ENCODE measurements at places on chromosomes 1 and 21.

- no peak for DNase-seq
Measured at GRCh38 chr1:108009603-108010195, 44.7 kb upstream of the VAV3 start.

DNA sequence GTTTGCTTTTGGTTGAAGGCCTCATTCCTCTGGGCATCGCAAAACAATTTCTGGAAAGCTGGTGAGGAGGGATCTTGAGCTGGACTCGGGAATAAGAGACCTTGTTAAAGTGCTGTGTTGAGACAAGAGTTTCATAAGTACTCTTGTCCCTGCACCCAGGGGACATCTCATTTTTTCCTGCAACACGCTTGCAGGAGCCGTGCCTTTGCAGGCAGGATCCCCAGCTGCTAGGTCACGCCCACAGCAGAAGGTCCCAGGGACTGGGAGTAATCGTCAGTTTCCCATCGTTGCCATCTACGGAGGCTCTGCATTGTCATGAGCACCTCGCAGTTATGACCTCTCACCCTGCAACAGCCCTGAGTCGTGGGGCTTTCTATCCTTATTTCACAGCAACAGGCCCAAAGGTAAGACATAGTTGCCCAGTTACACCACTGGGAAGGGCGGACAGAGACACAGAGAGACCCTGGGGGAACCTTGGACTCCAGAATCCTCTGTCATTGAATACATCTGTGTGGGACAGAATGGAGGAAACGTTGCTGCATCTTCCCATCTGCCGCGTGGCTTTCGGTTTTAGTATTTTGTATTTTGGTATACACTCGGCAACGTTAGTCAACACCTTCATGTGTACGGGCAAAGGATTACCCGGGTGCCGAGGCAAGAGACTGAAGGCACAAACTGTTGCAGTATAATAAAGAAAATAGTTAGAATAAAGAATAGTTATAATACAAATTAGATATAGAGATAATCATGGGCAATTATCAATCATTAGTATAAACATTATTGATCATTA, 60.4 kb upstream of the DMRTB1 start:
- no peak for DNase-seq

DNA sequence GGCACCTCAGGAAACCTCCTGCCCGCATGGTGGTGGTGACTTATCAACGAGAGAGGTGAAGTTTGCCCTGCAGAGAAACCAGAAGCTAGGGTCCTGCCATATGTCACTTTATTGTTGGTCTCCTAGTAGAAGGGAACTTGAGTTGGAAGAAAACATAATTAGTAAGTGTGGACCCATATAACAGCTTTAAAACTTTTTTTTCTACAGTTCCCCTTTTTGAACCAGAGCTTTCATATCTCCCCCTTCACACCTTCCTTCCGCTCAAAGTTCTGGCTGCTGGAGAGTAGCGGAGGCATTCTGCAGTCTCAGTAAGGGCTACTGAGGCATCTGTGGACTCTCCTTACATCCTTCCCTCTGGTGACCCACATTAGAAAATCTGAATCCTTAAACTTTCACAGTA, 48.9 kb downstream of the PHC2 start:
- DNase-seq: no peak

DNA sequence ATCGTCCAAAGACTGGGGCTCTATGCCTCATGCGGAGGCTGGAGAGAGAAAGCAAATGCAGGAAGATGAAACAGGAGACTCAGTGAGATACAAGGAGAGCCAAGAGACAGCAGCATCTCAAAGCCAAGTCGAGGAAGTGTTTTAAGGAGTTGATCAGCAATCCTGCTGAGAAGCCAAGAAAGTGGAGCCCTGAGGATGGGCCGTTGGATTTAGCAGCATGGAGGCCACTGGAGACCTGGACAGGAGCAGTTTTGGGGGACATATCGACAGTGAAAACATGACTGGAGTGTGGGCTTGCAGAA, 107.4 kb upstream of the ZBTB40 start:
- DNase-seq: no peak

DNA sequence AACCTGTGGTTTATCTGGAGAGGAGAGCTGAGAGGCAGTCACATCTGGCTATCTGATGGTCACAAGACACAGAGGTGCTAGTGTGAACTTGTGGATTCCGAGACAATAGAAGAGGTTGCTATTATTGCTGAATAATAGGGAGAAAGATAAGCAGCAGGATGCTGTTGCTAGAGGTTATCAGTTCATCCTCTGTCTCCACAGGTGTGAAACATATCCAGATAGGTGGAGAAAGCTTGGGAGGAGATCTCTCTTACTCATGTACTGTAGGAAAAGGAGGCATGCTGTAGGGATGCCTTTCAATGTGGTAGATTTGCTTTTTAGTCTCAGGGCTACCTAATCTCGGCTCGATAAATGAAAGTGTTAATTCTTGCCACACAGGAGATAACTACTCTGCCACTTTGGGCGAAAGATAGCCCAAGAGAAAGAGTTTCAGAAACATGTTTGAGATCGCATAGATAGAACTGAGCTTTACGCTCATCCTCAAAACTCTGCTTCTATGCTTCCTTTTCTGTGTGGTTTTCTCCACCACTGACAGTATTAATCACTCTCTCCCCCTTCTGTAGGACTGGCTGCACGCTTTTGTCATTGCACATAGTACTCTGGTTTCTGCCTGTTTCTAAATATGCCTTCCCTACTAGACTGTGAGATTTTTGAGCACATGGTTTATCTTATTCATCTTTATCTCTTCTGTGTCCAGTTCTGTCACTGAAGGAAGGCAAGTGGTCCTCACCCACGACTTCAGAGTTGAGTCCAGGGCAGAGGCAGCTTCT, 36.7 kb upstream of the PLXNA2 start:
- no peak for DNase-seq

DNA sequence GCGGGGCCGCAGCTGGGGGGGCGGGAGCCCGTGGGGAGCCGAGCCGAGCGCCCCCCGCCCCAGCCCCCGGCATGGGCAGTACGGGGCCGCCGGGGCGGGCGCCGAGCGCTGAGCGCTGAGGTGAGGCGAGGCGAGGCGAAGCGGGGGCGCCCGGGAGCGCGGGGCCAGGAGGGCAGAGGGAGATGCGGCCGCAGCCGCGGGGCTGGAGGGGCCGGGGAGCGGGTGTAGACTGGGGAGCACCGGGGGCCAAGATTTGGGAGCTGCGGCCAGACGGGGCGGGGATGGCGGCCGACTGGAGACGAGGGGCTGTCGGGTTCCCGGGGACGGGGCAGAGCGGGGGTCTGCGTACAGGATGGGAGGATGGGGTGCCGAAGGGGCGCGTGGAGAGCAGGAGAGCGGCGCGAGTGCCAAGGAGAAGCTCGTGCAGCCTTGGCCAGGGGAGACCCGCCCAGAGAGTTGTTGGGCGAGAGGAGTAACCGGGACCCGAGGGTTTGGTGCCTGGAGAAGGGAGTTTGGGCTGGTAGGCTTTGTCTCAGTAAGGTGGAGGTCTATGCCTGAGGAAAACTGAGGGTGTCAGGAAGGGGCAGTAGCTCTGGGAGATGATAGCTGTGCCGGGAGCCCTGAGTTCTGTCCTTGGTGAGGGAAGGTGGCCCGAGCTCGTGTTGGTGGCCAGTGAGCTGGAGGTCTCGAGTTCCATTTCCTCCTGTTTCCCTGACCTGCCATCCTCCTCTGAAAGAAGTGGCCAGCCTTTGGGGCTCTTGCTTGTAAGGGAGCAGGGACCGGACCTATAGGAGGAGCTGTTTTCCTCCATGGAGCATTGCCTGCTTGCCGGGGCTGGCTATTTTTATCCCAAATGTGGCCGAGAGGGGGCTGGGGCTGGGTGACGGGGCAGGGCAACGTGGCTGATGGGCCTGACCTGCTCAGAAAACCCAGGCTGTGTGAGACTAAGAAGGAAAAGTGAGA, 539 bp downstream of the ATP8B2 start:
- DNase-seq: peak; percentile 8

GRCh38 chr1:39539252-39539790, 37.3 kb downstream of the PABPC4 start:
- peak; percentile 36 for DNase-seq

DNA sequence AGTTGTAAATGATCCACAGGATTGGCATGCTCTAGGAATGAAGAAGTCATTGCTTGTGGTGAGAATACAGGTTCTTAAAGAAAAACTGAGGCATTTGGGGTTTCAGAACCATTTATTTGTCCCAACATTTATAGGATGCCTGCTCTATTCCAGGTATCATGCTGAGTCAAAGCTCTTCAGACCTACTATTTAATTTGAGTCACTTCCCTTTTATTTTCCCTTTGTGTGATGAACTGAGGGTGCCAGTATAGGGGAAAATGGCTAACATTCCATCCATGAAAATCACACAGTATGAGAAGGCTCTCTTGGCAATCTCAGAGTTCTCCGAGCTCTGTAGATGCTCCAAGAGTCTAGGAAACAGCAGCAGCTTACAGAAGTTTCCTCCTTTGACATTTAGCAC, 110.4 kb downstream of the RNF220 start:
- DNase-seq: no peak

DNA sequence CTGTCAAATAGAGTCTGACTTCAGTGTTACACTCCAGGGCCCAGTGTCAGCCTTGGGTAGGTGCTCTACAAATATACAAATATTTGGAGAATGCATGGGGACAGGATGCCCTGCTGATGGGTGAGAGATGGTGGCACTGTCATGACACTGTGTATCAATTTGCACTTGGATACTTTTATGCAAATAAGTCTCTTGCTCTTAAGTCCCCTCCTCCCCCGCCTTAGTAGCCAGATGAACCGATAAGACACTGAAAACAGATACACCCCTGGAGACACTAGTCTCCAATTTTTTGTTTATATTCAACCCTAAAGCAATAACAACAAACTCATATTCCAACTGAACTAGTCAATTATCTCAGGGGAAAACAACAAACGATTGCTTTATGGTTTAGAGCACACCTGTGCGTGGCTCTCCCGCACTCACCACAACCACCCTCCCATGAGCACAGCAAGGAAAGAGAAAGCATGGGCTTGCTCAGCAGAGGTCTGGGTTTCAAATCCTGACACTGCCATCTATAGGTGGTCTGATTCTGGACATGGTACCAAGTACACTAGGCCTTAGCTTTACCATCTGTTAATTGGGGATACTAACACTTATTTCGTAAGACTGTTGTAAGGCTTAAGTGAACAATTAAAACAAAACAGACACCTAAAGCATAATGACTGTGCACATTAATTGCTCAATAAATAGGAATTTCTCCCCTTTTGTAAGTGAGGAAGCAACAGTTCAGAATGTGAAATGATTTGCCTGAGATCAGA, 50.3 kb downstream of the HIVEP3 start:
- DNase-seq: no peak

DNA sequence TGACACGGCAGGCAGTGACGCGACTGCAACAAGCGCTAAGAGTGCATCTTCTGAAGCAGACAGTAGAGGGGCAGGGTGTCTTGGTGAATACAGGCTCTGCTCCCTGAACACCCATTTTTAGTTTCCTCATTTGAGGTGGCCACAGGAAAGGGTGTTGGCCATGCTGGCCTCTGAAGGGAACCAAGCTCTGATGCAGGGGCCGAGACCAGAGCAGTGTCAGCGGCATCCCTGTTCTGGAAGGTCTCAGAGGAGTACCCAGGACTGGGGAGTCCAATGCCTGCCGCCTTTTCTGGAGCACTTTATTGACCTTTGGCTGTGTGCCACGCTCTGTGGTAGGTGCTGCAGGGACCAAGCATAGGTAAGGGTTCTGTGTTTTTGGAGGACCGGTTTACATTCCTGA, 100.4 kb downstream of the KCNJ6 start:
- no peak for DNase-seq

DNA sequence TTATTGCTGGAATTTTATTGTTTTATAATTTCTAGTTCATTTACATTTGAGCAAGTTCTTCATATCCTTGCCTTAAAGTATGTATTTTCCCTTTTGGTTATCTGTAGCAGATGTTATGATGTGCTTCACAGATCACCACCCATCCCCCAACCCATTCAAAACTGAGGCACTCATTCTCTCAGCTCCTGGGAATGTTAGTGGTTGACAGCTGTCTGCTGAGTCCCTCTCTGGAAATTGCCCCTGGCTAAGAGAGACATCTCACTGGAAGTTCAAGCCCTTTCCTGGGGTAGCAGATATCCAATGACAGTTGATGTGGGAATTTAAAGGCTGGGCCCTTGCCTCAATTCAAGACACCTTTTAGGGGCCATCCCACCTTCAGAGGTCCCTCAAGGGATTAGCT, 4.3 kb upstream of the DPYD start:
- DNase-seq: no peak

GRCh38 chr1:50123071-50123470, 14.4 kb downstream of the ELAVL4 start:
- DNase-seq: no peak

- DNase-seq: no peak
Measured at GRCh38 chr1:172220376-172220775, 200.1 kb upstream of the C1orf105 start.

DNA sequence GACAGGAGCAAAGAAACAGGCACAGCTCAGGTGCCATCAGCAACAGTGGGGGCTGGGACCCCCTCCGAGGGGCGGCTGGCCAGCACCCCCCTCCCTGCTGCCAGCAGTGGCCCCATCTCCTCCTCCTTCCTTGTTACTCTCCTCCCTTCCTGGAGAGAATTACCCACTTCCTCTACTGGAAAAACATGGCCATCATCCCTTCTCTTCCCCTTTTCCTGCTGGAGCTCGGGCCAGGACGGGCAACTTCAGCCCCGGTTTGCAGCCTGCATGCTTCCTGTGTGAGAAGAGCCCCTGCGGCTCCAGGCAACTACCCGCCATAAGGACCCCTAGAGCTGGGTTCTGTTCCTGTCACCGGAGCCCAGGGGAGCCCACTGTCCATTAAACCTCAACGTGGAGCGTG, 17.6 kb downstream of the MEGF6 start:
- no peak for DNase-seq

- DNase-seq: no peak
Measured at GRCh38 chr1:65235867-65236805, 73.2 kb upstream of the DNAJC6 start.

- DNase-seq: no peak
Measured at GRCh38 chr1:39779137-39779536, 8.0 kb upstream of the OXCT2 start.

DNA sequence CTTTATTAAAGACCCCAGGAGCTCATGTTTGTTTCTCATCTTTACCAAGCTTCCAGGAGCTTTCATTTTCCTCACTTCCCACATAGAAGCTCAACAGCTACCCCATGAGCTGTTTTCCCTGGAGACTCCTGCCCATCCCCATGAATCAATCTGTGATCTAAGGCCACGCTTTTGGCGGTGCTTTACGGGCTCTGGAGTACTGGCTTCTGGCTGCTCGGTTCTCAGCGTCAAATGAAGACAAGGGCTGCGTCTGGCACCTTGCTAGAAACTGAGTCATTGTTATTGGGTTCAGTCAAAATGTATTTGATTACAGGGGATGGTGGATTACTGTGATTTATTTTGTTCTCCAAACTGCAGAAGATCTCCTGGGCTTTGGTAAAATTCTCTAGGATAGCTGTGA, 39.9 kb downstream of the ACP6 start:
- DNase-seq: no peak

- no peak for DNase-seq
Measured at GRCh38 chr1:243271996-243272395, 16.2 kb downstream of the SDCCAG8 start.

DNA sequence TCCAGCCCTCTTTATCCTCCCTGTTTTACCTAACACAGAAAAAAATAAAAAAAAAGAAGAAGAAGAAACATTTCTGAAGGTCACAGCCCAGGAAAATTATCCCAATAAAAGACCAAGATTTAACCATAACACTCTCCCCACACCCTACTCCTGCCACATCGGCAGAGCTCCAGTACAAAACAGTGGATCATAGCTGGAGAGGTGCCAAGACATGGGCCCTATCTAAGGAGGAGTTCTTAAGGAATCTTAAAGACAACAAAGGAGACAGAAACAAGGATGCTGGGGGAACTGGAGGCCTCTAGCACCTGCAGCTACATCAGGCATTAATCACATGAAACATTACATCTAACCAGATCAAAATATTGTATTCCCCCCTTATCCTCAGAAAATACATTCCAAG, 432.8 kb downstream of the MATN1 start:
- no peak for DNase-seq

GRCh38 chr1:219754767-219755166, 141.9 kb upstream of the ZC3H11B start:
- no peak for DNase-seq
